ENCODE measurements at places on chromosomes 4 and X. TPM values are rescaled to one million over a fixed set of nuclear protein-coding genes. Genes with fewer than 3 reads are reported as not detected.

Gene CT47B1
- not detected for total RNA-seq

Gene KCNIP4
- total RNA-seq, result 0.46 TPM

Gene TMEM154
- total RNA-seq, result 4.5 TPM

Gene LUZP4
- not detected for total RNA-seq

Gene CXCR3
- not detected for total RNA-seq

Gene KIF4A
- total RNA-seq, result 22.5 TPM

Gene DRP2
- 0.15 TPM for total RNA-seq

Gene SLC34A2
- total RNA-seq, result not detected

Gene SMR3B
- not detected for total RNA-seq

Gene IGFBP7
- 377 TPM for total RNA-seq

Gene CT55
- total RNA-seq, result not detected

Gene AFF2
- total RNA-seq, result not detected

Gene ARHGEF6
- 10.5 TPM for total RNA-seq

Gene USP26
- not detected for total RNA-seq

Gene PCDH18
- 9.7 TPM for total RNA-seq

Gene CCDC110
- under 0.01 TPM for total RNA-seq
